Fibroblast of skin of left biceps (primary cell): ENCODE measurements at places on chromosomes 5 and 9.

DNA sequence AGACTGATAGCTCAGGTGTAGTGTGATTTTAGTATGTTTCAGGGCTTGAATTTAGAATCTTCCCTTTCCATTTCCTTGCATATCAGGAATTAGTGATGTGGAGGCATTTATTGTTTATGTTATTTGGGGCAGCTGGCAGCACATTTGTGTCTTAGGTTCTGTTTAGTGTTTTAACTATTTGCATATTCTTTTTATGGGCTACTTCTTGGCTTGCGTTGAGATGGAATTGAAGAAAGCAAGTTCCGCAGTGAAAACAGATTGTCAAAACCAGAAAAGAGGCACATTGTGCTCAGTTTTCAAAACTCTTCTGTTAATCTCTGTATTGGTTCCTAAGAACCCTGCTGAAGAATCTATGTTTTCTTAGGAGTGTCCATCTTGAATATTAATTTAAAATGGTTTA lies 80.3 kb downstream of the ZSWIM6 start:
- no peak for DNase-seq

GRCh38 chr5:159409801-159410200 lies 79.5 kb upstream of the IL12B start:
- DNase-seq = no peak

GRCh38 chr5:133287500-133287899 lies 235.7 kb downstream of the HSPA4 start:
- DNase-seq = no peak

DNA sequence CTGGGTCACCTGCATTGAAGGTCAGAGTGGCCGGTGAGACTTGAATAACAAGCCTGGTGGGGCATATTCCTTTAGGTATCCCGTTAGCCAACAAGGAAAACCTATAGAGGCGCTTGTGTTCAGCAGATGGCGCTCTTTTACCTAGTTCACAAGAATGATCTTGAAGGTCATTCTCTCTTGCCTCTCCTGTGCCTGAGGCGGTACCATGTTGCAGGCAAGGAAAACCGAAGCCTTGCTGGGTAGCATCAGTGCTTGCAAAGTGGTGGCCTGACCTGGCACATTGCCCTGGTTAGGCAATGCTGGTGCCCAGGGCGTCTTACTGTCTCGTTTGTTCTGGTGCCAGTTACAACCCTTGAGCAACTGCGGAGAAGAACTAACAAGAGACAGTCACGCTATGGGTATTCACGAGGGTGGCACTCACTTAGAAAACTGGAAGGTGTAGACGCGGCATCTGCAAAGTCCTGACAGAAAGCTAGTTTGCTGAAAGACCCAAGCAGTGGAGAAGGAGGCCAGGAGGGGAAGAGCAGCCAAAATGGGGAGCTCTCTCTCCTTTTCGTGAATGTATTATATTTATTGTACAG lies 56.7 kb downstream of the AOPEP start:
- DNase-seq = peak; percentile 69

- no peak for DNase-seq
Measured at GRCh38 chr5:9482381-9482780, 63.5 kb downstream of the SEMA5A start.

DNA sequence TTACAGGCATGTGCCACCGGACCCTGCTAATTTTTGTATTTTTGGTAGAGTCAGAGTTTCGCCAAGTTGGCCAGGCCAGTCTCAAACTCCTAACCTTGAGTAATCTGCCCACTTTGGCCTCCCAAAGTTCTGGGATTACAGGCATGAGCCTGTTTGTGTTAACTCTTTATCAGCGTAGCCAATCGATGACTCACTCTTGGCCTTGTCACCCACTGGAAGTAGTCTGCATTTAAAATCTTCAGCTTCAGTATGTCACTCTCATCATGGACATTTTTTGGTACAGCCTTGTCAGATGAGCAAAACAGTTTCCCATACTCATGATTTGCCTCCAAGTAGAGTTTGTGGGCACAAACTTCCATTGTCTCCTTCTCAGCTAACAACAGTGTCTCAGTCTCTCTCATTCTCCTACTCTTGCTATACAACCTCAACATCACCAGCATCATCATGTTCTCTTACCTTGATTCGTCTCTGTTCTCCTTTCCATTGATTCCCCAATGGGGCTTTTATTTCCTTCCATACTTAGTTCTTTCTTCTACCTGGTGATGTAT lies 22.5 kb downstream of the MUSK start:
- DNase-seq = no peak

GRCh38 chr9:68941780-68942459 lies 72.0 kb downstream of the PRKACG start:
- no peak for DNase-seq

DNA sequence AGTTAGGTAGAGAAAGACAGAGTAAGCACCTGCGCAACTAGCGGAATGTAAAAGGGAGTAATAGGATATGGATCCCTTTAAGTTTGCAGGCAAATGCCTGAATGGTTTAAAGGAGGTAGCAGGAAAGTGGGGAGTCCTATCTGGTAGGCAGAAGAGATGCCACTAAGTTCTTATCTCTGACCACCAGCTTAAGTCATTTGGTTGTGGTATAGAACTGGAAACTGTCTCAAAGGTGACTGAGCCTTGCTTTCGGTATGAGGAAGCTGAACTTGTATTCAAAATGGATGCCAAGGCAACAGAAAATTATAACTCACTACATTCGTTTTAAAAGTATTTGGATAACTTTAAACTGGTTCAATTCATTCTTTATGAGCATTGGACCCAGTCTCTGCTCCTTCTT lies 475.6 kb downstream of the DMRTA1 start:
- no peak for DNase-seq

DNA sequence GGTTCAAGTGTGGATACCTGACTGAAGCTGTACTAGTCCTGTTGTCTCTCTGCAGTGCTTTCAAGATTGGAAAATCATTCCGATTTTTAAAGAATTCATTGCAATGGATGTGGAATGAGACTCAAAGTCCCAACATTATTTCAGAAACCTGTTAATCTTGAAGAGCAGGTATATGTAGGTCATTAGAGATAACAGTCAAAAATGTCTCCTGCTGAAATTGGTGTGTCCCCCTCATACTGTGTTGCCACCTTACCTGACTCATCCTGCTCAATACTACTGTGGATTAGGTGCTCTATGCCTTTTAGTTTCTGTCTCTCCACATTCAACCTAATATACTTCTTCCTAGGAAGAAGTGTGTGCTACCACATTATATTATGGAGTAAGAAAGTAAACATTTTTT lies 91.1 kb upstream of the NR3C1 start:
- DNase-seq = no peak

DNA sequence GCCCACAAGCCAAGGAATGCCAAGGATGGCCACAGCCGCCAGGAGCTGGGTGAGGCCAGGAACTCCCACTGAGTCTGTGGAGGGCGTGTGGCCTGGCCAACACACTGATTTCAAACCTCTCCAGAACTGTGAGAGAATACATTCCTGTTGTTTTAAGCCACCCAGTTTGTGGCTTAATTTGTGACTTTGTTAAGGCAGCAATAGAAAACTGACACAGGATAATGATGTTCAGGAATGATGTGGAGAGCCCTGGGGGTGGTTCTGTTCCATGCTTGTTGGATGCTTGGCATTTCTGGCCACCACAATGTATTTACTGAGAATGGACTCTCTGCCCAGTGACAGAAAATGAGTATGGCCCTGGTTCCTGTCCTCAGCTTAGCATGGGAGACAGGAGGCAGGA lies 82.8 kb downstream of the DAP start:
- no peak for DNase-seq

GRCh38 chr5:17413691-17414090 lies 84.3 kb upstream of the TAF11L2 start:
- no peak for DNase-seq

DNA sequence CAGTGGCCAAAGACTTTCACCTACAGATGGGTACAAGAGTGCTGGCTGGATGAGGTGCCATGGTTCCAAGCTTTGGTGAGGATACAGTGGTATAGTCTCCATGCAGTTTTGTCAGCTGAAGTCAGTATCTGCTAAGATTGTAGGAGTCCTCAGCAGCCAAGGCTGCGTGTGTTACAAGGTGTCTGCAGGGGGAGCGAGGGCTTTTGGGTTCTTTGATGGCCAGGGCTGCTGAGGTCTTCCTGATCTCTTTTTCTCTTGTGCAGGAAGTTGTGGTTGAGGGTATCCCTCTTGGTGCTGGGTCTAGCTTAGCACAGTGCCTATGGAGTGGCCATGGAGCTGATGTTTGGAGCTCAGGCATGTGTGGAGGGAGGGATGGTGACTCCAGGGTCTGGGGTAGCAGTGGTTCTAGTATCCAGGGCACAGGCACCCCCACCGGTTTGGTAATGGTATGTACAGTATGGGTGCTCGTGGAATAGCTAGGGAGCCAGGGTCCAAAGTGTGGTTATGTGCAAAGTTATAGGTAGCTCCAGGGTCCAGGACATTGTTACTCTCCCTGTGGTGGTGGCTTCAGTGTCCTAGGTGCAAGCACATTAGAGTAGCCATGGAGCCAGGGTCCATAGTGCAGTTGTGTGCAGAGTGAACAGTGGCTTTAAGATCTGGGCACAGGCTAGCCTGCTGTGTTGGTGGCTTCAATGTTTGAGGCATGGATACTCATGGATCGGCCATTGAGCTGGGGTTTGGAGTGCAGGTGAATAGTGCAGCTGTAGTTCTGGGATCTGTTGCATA lies 36.7 kb downstream of the CNTLN start:
- no peak for DNase-seq

GRCh38 chr5:135655468-135655815 lies 76.7 kb upstream of the CXCL14 start:
- no peak for DNase-seq

DNA sequence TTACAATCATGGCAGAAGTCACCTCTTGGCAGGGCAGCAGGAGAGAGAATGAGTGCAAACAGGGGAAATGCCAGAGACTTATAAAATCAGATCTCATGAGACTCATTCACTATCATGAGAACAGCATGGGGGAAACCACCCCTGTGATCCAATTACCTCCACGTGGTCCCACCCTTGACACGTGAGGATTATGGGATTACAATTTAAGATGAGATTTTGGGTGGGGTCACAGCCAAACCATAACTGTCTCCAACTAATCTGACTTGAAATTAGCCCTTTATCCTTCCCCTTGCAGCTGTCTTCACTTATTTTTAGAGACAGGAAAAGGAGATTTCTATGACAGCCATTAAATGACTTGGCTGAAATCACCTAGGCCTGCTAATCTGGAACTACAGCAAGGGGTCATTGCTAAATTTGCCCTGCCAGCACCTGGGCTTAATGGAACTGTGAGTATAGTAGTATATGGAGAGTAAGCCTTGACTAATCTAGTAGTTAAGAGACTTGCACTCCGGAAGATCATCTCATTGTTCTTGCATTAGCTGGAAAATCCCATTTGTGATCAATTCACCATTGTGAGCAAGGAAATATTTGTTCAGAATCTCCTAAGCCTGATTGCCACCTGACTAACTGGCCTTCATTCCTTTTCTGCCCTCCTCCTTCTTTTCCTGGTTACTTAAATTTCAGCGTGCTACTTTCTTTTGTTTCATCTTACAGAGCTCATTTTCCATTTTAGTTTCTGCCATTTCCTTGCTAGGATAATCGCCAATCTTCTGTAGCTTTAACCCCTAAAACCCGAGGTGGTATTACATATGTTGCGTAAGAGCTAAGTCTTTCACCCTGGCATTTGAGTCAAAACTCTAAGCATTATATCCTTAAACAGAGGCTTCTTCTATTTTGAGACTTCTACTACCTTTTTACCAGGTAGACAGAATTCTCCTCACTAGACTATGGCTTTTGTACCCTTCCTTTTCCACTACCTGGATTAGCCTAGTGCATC lies 65.3 kb upstream of the RUSC2 start:
- no peak for DNase-seq

DNA sequence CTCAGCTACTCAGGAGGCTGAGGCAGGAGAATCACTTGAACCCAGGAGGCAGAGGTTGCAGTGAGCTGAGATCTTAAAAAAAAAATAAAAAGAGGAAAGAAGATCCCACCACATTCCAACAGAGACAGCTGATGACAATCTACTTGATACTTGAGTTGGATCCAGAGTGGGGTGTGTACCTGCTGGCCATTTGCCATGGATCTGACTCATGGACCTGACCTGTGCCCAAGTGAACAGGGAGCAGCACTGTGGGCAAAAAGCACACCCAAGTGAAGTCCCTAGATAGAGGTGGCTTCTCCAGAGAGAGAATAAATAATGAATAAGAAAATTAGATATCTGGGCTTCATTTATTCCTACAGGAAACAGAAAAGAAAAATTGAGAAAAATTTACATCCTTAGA lies 81.2 kb upstream of the MIER3 start:
- DNase-seq = no peak

- DNase-seq = no peak
Measured at GRCh38 chr9:109369285-109369684, 48.4 kb upstream of the EPB41L4B start.

GRCh38 chr5:127776477-127776876 lies 73.3 kb downstream of the CCDC192 start:
- DNase-seq = no peak

DNA sequence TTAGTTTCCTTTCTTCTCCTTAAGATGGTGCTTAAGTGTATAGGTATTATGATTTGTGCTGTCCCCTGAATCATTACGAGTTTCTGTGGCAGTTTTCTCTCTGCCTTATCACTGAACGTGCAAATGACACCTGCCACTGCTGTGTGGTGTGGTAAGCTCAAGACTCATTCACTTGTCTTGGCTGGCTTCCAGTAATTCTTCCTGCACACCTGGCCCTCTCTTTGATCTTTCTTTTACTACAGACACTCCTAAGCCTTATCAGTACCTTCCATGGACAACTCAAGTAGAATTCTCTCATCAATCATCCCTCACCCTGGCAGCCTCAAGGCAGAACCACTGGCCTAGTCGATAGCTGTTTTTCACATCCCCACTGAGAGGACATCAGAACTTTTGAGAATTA lies 82.6 kb upstream of the ADAMTS19 start:
- no peak for DNase-seq

DNA sequence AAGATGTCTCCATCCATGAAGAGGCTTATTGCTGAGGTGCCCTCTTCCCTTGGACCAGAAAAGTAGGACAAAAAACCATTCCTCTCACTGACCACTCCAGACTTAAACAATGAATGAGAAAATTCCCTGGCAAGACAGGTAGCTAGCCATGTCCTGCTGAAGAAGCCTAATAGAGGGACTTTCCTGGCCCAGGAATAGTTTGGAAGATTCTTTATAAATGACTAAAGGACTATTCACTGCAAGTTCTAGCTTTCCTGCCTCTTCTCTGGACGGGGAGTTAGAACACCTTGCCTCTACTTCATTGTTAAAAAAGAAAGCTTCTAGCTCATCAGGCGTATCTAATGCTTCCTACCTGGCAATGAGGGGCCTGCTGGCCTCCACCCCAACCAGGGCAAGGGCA lies 153.6 kb downstream of the NR3C1 start:
- DNase-seq = no peak

DNA sequence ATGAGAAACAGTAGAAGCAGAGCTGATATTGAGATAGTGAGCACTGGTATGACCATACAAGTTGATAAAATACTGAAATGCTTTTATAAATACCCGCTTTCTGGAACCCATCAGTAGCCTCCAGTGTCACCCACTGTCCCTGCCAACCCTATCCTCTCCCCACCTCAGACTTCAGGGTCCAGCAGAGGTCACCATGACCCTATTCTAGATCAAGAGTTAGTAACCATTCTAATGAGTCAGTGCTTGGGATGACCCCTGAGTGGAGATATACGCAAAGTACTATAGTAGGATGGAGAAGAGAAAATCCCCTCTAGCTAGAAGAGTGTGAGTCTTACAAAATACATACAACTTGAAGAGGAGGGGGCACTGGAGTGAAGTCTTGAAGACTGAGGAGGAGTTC lies 297.9 kb upstream of the BRINP1 start:
- DNase-seq = no peak
